Activated CD4-positive, alpha-beta T cell treated with anti-CD3 and anti-CD28 coated beads, Interleukin-2, amount 50 U/mL, for 1 hour (primary cell): ENCODE measurements at places on chromosomes 3 and 15.

DNA sequence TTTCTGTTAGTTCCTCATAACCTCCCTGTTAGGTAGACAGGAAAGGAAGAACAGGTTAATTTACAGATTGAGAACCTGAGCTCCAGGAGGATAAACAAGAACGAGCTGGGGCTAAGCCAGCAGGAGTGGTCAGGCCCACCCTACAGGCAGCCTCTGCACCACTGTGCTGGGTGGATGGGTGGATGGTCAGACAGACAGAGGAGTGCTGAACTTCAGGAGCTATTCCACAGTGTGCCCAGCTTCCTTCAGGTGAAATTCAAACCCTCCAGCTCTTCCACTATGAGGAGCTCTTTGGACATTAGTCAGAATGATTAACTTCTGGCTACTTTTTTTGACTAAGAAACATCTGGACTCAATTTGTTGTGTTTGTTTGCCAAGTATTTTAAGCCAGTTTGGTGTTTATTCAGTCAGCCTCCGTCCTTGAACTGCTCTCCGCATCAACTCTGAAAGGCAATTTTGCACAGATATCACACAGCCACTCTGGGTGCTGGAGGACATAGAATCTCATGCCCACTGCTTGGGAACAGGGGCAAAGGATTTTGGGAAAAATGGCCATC, 361.9 kb downstream of the CLSTN2 start:
- no peak for DNase-seq

DNA sequence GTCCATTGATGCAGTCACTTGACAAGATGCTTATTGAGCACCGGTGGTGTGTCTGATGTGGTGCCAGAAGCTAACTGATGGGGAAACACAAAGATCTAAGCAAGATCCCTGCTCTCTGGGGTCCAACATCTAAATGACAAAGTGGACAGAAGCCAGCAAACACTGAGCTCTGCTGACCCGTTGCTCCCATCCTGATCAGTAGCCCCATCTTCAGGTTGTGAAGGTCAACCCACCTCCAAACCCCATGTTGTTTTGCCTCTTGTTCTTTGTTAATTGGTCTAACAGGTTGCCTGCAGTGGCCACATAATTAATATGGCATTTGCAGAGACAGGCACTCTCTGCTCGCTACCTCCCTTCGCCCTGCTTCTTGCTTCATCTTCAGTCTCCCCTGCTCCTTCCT, 21.5 kb upstream of the GLCE start:
- no peak for DNase-seq

DNA sequence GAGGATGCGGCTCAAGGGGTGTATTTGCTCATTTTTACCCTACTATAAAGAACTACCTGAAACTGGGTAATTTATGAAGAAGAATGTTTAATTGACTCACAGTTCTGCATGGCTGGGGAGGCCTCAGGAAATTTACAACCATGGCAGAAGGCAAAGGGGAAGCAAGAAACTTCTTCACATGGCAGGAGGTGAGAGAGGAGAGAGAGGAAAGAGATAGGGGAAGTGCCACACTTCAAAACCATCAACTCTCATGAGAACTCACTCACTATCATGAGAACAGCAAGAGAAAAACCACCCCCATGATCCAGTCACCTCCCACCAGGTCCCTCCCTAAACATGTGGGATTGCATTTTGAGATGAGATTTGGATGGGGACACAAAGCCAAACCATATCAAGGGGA, 192.7 kb downstream of the DIPK2A start:
- no peak for DNase-seq

GRCh38 chr3:31219131-31219843, 313.4 kb upstream of the STT3B start:
- DNase-seq = no peak

- DNase-seq = no peak
Measured at GRCh38 chr3:5245927-5246326, 58.4 kb downstream of the EDEM1 start.

DNA sequence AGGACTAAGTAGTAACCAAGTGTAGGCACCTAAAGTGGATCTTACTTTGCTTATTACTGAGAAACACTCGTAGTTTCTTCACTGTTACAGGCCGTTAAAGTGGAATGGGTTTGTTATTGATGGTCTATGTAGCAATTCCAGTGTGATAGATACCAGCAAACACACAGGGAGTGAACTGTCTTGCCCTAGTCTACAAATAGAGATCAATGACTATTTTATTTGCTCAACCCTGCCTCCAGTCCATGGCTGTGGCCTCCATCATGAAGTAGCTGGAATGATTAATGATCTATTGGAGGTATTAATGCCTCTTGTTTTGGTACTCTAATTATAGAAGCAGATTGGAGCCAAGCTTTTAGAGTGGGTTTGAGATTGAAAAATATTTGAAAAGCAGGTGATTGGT, 362.7 kb upstream of the AZI2 start:
- DNase-seq = no peak

DNA sequence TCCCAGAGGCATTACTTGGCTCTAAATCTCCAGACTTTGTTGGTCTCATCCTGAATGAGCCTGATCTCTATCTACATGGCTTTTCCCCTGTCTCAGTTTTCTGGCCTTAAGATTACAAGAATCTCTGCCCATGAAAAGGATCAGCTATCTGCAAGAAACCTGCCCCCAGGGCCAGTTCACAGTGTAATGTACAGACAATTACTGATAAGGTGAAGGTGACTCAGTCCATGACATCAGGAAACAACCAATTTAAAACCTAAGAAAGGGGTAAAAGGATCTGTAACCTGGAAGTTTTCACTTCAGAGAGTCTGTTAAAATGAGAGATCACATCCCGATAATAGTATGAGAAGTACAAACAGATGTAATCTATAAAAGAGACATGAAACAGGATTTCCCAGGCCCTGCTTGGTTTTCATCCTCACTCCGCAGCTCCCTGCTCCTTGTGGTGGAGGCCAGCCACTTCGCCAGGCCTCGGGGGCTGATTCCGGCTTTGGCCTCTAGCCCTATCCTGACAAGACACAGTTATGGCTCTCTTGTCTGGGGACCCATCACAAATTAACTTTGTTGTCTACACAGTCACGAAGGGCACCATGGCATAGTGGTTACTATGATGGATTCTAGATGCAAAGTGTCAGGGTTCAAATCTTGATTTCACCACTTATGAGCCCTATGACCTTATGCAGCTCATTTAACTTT, 136.9 kb downstream of the THSD4 start:
- no peak for DNase-seq

GRCh38 chr15:41648097-41648496, 12.1 kb upstream of the MGA start:
- DNase-seq = no peak

DNA sequence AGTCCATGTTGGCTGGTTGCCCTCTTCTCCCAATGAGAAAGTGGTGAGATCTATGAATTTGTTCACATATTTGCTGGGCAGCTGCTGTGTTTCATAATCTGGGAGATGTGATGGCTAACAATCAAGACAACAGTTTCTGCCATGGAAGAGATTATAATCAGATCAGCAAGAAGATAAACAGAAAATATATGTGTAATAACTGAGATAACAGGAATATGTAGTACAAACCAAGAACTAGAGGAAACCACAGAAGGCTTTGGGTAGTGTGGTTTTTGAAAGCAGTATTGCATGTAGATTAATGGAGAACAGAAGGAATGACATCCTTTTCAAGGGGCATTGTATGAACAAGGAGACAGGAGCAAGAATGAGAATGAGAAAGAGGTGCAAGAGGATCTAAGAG, 12.2 kb upstream of the CSTA start:
- no peak for DNase-seq

GRCh38 chr3:17166369-17166768, 281.6 kb downstream of the PLCL2 start:
- DNase-seq = no peak

DNA sequence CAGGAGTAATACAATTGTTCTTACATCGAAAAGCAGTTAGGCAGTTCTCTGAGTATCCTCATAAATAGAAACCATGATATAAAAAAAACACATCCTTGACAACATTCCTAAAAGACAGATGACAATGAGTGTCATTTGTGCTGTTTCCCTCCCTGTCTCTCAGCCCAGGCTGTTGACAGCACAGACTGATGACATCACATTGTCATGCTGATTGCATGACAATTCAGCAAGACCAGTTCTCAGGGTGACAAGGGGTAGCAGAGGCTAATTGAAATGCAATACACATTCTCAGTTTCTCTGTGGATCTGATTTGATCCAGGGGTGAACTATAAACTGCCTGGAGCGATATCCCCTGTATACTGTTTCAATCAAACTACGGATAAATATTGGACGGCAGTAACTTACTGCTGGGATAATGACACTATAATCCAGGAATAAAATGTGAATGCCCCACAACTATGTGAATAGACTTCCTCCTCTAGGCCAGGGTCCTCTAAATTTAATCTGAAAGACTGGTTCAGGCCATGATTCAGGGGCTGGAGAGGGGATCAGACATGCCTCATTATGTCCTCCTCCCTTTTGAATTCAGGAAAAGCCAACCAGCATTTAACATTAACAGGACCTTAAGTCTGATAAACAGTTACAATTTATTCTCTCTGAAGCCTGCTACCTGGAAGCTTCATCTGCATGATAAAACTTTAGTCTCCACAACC, 16.7 kb upstream of the EIF1B start:
- no peak for DNase-seq

- no peak for DNase-seq
Measured at GRCh38 chr3:16480861-16481545, 32.5 kb downstream of the RFTN1 start.

GRCh38 chr3:157782236-157782635, 279.0 kb upstream of the VEPH1 start:
- DNase-seq = no peak

DNA sequence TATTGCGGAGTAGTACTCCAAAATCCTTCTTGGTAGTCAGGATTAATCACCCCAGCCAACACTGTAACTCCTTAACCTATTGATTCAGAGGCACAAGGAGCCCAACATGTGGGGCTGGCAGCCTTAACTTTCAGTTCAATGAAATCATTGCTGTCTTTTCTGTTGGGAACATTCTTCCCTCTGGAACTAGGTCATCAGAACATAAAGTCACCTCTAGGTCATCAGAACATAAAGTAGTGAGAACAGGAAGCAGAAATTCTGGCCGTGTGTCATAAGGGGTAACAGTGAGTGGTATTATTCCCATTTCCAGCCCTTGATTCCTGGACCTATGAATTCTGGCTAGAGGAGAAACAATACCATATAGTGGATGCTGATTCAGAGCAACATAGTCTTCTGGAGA, 71.5 kb upstream of the TNIK start:
- no peak for DNase-seq

GRCh38 chr3:172352786-172353185, 95.5 kb downstream of the GHSR start:
- DNase-seq = no peak
